ENCODE measurements at places on chromosomes 1 and 21. TPM values are rescaled to one million over a fixed set of nuclear protein-coding genes. Genes with fewer than 3 reads are reported as not detected.
A peak's percentile ranks its signal among the peaks of the same experiment; 100 is the strongest.

DNA sequence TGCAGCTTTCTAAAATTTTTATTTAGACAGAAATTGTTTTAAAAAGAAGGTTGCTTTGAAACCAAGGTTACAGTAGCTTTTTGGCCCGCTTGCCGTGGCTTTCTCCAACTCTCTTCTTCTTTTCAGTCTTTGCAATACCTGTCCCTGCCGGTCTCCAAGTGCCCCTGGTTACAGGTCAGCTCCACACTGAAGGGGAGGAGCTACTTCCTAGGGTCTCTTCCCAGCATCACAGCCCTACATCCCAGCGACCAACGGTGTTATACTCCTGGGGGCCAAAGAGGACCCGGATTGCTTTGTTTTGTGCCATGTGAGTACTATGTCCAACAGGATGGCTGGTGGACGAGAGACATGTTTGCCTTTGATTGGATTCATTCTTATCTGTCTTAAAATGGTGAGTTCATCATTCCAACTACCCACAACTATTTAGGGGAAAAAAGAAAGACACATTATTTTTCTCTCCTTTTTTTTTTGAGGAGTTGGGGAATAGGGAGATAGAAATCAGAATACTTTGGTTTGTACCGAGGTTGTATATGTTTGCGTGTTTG lies at the start of gene FNDC7:
TSS of gene FNDC7 (plus strand) at position 303 of the 545 bp plus-strand sequence. CDS start at position 329, 26 bp downstream.
- DNase-seq = peak; percentile 42

- no peak for DNase-seq
These were observed 35.6 kb downstream of the DHCR24 start for GRCh38 chr1:54851406-54851805.

DNA sequence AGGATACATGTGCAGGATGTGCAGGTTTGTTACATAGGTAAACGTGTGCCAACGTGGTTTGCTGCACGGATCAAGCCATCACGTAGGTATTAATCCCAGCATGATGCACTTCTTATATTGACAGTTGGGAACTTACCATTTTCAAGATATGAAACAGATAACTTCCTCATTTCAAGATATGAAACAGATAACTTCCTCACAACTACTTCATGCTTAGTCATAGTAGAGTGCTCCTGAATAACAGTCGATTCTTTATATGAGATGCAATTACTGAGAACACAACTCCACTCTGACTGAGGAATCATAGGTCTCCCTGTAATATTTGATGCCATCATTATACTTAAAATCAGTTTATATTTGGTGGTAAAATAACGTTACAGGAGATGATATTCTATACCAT lies 1124.3 kb downstream of the AMY1C start:
- no peak for DNase-seq

DNA sequence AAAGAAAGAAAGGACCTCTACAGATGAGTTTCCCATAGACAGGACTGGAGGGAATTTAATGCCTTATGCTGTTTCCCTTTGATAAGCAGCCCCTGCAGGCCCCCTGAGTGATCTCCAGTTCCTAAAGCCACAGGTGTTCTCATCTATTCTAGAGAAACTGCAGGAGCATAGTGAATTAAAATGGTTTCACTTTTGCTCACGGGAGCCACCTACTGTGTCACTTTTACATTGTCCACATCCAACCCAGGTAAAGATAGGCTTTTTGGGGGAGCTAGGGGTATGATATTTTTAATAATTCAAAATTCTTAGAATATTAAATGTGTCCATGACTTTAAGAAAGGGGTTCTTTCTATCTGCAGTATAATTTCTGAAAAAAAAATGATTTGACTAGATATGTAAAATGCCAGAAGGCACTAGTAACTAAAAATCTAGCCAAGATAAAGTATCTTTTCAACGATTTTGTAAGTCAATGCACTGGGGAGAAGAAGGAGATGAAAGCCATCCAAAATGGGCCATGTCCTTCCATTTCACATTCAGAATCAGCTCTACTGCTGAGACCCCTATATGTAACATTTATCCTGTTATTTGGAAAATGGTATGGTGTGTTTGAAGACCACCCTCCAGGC lies 267.3 kb upstream of the DUSP10 start:
- DNase-seq = no peak

BARHL2 gene
- total RNA-seq = not detected

CDCA8 gene
- 6.1 TPM for total RNA-seq

PPP1R8 gene
- total RNA-seq = 80.1 TPM

Measured in IMR-90 (cell line).